ENCODE measurements at places on chromosomes 5 and 9.

DNA sequence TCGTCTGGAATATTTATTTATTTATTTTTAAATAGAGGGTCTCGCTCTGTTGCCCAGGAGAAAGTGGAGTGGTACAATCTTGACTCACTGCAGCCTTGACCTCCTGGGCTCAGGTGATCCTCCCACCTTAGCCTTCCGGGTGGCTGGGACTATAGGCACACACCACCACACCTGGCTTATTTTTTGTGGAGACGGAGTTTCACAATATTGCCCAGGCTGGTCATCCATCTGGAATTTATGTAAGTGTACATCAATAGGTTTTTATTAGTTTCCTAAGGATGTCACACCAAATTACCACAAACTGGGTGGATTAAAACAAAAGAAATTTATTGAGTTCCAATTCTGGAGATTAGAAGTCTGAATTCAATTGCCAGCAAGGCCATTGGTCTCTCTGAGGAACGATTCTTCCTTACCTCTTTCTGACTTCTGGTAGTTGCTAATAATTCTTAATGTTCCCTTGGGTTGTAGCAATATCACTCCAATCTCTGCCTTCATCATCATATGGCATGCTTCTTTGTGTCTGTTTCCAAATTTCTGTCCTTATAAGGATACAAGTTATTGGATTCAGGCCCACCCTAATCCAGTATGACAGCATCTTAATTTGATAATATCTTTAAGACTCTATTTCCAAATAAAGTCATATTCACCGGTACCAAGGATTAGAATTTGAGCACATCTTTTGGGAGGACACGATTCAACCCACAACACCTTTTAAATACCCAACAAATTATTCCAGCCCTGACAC, 16.3 kb upstream of the RAD23B start:
- no peak for DNase-seq

- DNase-seq: no peak
These were observed 37.6 kb downstream of the ELL2 start for GRCh38 chr5:95923918-95924544.

DNA sequence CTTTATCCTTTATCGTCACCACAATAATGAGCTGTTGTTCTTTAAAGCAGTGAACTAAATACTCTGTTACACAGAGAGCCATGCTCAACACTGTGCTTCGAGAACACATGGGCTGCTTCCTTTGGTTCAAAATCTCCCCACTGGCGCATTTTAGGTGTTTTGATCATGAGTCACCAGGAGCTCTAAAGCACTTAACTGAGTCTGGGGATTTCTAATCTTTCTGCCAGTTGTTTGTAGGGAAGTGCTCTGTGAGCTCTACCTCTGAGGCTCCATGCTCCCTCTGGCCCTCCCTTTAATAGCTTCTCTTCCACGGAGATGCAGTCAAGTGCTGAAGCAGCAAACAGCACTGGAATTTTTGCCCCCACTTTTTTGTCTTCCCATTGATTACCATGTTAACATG, 17.0 kb downstream of the ERAP2 start:
- no peak for DNase-seq

GRCh38 chr5:640461-641330, 28.6 kb downstream of the CEP72 start:
- no peak for DNase-seq

- DNase-seq: no peak
These were observed 401.2 kb downstream of the IRX1 start for GRCh38 chr5:3996707-3997336.

DNA sequence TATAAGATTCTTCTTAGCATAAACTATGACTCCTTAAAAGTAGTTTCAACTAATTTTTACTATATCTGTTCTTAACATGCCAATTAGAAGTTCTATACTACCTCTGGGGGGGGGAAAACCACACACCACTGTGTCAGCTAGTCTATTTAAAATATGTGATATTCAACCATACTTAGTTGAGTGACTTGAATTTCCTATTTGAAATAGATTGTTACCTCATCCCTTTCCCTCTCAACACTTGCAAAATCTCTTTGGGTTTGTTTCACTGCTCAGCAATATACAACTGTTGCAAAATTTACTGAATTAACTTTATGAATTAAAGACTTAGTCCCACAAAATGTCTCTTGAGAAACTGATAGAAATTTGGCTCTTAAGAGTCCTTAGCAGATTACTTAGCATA, 151.1 kb upstream of the POU5F2 start:
- no peak for DNase-seq

DNA sequence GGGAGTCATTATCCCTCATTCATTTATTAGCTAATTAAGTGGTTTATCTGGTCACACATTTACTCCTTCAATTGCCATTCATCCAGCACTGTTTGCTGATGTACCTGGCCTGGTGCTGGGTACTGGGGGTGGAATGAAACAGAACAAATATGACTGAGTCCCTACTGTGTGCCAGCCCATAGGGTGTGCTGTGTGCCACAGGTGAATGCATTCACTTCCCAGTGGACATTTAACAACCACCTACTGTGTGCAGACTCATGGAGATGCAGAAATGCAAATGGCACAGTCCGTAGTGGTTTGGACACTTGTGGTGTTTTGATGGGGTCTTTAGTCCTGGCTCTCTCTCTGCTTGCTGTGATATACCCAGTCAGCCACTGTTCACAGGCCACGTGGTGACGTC, 10.5 kb downstream of the NEK6 start:
- DNase-seq: no peak

GRCh38 chr5:180003127-180003526, 68.4 kb downstream of the RNF130 start:
- no peak for DNase-seq

GRCh38 chr5:88889189-88890069, 6.4 kb upstream of the MEF2C start:
- no peak for DNase-seq

- no peak for DNase-seq
These were observed 978 bp upstream of the UBE2B start for GRCh38 chr5:134370311-134370870.

- DNase-seq: no peak
These were observed 15.2 kb downstream of the MRPL36 start for GRCh38 chr5:1784197-1785050.

- DNase-seq: no peak
These were observed 494 bp downstream of the CERT1 start for GRCh38 chr5:75510836-75511434.

DNA sequence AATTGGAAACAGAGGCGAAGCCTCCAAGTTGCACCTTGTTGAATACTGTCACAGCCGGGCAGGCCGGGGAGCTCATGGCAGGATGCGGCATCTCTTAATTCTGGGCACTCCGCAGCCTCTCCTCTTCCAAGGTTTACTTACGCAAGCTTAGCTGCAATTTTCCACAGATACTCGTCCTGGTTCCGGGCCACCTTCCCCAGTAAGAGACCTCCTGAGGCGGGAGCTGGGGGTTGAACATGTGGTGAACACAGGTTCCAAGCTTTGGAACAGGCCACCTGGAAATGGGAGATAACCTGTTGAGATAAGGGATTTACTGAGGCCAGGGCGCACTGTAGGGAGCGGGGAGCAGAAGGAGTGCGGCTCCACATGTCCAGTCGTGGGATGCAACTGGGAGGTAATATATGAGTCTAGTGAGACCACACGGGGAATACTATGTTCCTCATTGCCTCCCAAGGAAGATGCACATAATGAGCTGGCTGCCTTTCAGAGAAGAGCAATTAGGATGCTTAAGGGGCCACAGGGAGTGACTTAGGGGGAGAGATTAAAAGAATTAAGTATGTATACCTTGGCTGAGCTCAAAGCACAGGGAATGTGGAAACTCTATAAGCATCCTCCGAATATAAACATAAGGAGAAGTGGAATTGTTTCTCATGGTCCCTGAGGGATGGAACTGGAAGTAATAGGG, 335.2 kb downstream of the CWC27 start:
- DNase-seq: no peak

GRCh38 chr9:76151267-76151666, 243.0 kb downstream of the RFK start:
- no peak for DNase-seq

DNA sequence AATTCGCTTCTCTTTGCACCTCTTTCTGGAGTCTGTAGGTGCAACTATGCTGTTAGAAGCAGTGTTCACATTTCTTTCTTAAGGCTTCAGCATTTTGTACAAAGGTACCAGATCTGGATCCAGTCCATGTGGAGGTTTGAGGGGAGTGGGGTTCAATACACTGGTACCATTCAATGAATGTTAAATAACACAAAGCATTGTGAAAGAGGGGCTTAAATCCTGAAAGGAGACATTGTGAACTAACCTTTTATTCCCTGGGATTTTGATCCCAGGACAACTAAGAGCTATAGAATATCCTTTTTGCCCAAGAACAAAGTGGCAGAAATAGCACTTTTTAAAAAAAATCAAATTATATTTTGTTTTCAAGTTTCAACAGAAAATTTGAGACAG, 107.7 kb upstream of the VCAN start:
- DNase-seq: no peak

- no peak for DNase-seq
These were observed 159.7 kb downstream of the TLE1 start for GRCh38 chr9:81529556-81530193.

- DNase-seq: no peak
These were observed 286 bp upstream of the BSPRY start for GRCh38 chr9:113349066-113349444.

GRCh38 chr9:84742261-84742660, 72.7 kb downstream of the NTRK2 start:
- DNase-seq: no peak

DNA sequence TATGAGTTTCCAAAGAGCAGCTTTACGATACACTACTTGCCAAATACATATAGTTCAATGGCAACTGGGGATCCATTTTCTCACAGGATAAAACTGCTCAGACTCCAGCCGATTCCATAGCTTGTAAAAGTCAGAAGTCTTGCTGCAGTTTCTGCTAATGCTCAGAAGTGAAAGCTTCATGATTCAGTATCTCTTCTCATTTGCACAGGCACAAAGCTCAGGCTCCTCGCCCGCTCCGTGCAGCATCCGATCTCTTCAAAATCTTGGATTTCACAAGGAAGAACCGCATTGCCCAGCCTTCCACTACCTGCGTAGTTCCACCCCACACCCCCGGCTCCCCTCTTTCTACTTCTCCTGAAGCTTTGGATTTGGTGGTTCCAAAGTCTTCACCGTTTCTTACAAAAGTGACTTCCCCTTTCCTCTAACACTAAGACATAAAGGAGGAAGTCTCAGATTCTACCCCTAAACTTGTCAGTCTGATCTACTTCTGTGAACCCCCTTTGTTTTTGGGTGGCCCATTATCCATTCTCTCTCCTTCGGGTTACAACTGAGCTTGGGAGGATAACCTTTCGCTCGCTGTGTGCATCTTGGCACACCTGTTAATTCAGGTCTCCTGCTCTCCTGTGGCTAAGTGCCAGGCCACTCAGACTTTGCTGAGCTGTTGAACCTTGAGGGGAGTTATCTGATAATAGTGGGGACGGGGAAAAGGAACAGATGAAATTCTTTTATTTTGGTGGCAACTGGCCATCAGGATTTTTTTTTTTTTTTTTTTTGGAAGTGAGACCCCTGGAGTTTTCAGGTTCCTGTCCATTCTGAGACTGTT, 194.1 kb downstream of the GNA14 start:
- DNase-seq: no peak

GRCh38 chr9:25716220-25716872, 38.1 kb upstream of the TUSC1 start:
- no peak for DNase-seq

DNA sequence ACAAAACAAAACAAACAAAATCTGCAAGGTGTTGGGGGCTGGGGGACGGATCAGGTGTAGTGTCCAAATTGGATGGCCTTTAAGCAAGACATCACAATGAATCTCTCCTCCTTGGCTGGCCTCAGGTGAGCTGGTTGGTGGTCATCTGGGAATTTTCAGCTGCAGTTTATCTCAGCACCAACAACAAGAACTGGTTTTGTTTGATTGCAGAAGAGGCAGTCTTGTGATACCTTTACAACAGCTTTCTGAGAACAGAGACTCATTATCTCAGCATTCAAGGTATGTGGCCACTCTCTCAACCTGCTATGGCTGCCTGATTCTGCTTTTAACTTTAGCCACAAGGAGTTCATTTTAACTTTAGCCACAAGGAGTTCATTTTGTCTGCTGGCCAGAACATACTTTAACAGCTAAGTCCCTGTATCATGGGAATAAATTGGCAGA, 1543.4 kb downstream of the EFNA5 start:
- DNase-seq: no peak

DNA sequence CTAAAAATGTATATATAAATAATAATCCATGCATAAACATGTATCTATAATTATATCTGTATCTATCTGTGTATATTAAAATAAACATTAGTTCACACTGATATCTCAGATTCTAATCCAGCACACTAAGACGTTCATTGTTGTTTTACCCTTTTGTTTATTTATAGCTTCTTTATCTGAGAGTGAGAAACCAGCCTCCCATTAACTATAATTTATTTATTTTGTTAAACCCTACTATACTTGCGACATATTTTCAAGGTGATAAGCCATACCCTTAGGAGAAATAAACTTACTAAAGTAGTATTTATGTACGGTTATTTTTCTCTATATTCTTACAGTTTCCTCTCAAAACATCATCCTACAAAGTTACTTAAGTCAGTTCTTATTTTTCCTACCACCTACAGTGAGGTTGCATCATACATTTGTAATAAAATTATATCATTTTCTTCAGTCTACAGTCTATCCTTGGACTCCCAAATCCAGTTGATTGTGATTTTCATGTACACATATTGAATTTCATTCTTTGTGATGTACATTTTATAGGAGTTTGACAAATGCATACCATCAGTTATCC, 726.4 kb upstream of the FAM174A start:
- DNase-seq: no peak

GRCh38 chr5:58281189-58281588, 178.7 kb downstream of the PLK2 start:
- no peak for DNase-seq

DNA sequence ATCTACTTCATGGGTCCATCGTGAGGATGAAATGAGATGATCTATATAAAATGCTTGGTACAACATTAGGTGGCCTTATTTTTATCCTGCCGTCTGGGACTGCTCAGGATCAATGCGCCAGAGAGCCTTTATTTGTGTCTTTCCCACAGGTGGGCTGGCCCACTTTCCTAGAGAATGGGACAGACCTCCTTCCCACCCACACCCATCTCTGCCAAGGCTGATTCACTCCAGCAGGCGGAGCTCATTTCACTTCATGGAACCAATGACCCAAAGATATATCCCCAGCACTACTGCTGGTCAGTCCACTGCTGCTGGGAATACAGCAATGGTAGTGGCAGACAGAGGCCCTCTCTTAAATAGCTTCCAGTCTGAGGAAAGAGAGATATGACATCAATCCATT, 35.7 kb downstream of the TGFBI start:
- DNase-seq: no peak

GRCh38 chr5:112594095-112594850, 143.4 kb upstream of the APC start:
- no peak for DNase-seq

- no peak for DNase-seq
These were observed 47.6 kb downstream of the JAKMIP2 start for GRCh38 chr5:147734894-147735293.
